SIG-M5 (cell line): ENCODE measurements at places on chromosomes 12 and 14.

GRCh38 chr12:123973552-123974341 lies 732 bp downstream of the ZNF664 start:
- DNase-seq = no peak

- DNase-seq = no peak
Measured at GRCh38 chr14:90319173-90319572, 12.6 kb downstream of the NRDE2 start.

- no peak for DNase-seq
Measured at GRCh38 chr14:89600950-89601826, 184.2 kb upstream of the FOXN3 start.

DNA sequence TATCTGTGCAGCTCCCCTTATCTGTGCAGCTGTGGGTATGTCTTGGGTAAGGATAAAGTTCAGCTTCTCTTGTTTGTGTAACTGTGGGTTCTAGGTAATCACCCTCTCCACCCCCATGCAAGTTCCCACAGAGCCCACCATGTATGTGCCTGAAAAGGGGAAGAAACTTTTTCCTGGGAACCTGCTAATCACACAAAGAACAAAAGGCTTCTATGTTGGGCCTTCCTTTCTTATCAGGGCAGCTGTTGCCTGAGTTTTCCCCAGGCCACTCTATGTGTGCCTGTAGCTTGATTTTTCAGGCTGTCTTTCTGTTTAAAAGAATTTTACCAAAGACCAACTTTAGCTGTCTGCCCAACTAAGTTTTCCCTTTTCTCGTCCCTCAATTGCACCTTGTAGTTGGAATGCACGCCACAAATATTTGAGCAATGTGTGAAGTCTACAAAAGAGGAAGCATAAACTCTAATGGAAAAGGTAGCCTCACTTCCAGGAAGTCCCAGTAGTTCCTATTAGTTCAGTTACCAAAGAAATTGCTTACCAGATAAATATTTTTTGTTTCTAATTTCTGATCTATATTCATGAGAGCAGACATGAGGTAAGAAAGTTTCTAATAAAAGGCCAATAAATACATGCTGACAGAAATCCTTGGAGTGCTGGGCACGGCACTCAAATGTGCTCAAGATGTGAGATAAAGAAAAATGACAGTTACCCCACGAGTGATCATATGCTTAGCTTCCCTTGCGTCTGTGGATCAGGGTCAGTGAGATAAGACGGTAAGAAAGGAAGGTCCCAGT lies 2.7 kb upstream of the GALC start:
- no peak for DNase-seq

DNA sequence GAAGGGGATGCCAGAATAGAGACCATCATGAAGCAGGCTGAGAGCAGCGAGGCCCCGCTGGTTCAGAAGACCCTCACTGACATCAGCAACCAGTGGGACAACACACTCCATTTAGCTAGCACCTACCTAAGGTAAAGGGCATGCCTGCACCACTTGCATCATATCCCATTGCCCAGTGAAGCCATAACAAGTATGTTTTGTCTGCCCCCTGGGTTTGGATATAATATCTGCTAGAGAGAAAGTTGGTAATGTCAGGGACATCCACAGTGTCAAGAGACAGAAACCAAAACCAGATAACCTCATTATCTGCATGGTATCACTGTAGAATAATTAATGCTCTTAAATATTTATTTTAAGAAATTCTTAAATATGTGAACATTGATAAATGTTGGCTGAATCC lies 173.8 kb downstream of the SYNE2 start:
- DNase-seq = no peak

GRCh38 chr14:65032319-65032718 lies 45.6 kb downstream of the FNTB start:
- DNase-seq = no peak

DNA sequence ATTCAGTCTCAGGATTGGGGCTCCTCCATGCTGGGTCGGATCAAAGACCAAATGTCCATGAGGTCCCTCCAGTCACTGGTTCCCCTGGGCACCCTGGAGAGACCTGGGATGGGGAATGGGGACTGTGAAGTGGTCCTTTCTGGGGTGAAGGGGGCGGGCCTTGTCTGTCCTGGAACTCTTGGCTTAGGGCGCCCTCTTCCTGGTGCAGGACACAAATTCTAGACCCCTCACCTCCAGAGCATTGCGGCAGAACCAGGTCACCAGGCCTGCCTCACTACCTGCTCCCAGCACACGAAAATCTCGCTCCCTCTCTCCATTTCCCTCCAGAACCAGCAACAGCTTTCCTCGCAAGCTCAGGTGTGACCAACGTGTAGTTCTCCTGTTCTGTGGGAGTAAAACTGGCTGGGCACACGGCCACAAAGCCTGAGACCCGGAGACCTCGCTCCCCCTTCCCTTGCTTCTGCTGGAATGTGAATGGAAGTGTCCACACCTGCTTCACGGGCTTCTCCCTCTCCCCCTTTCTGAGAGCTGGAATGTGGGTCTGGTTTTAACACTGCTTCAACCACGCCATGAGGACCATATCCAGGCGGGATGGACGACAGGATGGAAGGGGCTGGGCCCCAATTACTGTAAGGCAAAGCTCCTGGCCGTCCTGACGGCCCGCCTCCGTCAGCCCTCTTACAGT lies 112.7 kb downstream of the SCARB1 start:
- no peak for DNase-seq

DNA sequence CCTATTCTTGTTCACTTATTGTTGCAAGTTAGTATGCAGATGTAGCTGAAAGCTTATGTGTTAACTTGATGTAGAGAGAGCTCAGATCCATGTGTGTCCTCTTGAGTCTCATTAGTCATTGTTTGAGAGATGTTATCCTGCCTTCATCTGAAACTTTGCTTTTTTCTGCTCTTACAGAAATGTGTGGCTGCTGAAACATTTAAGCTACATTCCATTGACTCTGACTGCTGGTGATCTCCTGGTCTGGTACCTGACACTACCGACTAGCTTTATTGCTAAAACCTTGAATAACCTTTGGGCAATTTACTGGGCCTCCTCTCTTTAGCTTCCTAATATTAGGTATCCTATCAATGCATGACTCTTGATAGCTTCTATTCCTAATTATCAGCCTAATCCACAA lies 705.6 kb upstream of the FOXG1 start:
- no peak for DNase-seq

DNA sequence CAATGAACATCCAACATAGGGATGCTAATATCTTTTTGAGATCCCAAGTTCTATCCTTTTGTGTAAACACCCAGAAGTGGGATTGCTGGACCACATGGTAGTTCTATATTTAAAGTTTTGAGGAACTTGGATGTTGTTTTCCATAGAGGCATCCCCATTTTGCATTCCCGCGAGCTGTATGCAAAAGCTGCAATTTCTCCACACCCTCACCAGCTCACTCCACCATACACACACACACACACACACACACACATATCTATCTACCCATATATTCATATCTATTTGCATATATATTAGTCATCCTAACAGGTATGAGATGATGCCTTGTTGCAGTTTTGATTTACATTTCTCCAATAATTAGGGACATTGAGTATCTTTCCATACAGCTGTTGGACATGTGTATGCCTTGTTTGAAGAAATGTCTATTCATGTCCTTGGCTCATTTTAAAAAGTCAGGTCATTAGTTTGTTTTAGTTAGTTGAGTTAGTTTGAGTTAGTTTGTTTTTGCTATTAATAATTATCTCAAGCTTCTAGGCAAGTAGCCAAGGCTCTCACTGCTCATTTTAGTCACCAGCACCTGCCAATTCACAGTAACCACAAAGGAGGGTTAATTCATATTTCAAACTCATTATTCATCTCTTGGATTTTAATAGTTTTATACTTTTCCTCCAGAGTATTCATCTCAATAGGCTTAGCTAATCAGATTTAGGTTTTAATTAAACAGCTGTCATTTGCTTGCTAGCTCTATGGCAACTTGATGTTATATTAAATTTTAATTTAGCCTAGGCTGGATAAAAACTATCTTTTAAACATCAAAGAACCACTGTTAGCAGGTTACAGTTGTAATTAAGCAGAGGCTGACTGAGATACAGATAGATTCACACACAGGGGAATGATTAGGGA lies 1435.9 kb upstream of the TMEM132C start:
- DNase-seq = no peak

GRCh38 chr12:132427999-132428935 lies 61.7 kb upstream of the FBRSL1 start:
- DNase-seq = no peak

DNA sequence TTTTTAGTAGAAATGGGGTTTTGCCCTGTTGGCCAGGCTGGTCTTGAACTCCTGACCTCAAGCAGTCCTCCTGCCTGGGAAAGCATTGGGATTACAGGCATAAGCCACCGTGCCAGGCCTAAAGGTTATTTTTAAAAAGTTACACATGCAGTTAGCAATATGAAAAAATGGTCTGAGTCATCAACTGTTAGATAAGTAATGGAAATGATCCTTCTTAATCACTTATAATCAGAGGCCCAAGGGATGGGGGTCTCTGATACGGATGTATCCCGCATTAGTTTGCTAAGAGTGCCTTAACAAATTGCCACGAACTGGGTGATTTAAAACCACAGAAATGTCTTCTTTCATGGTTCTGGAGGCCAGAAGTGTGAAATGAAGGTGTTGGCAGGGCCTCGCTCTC lies 54.1 kb upstream of the FERMT2 start:
- DNase-seq = no peak

DNA sequence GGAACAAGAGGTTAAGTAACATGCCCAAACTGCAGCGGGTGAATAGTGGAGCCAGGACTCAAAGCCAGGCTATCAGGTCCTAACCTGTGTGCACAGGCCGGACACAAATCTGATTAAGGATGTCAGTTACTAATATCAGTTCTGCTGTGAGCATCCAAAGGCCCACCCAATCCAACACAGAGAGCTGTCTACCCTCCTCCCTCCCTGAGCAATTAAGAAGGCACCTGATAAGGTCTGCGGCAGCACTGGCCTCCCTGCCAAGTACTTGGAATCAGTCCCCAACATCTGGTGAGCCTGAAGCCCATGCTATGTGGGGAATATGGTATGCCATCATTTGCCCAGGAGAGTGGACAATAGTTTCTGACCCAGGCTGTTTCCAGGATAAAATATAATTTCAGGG lies 3.9 kb downstream of the HEBP1 start:
- DNase-seq = no peak

DNA sequence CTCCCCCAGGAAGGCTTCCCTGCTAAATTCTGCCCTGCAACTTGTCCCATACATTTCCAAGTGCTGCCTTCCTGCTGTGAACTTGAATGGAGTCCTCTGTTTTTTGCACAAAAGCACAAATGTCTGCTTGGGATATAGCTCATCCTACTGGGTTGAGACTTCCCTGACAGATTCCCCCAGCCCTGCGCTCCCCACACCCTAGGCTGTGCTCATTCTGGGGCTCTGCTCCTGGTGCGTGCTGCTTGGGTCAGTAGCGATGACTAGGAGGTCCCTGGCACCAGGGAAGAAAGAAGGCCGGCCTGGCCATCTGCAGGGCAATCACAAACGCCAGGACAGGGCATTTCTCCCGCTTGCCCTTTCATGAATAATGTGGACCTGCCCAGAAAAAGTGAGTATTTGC lies 29.2 kb upstream of the FKBP4 start:
- no peak for DNase-seq

DNA sequence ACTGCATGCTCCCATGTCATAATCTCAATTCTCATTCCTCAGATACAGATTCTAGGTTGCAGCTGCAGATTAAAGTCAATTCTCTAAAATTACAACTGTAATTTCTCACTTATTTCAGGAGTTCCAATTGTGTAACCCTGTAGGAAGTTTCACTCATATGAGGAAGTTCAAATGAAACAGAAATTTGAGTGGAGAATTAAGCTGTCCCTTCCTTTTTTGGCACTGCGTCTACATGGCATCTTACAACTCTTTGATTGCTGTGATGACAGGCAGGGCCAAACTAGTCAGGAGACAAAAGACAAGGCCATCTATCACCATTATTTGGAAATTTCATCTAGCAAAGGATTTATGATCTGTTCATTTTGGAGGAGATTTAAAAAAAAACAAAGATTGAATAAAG lies 13.3 kb upstream of the GRIP1 start:
- no peak for DNase-seq

DNA sequence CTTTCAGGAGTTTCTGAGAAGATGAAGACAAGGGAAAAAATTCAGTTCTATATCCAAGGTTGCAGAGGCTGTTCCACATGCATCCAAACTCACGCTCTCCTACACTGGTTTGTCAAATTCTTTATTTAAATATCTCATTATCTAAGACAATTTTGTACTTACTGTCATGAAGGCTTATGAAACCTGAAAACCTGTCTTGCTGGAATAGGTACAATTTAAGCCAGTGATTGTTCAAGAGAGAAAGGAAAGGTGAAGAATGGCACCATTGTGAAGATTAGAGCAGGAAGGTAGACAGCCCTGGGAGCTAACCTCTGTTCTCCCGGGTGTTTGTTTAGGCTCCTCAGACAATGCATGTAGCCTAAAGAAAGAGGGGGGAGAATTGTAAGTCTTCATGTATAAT lies 315.1 kb upstream of the PRKD1 start:
- DNase-seq = no peak

DNA sequence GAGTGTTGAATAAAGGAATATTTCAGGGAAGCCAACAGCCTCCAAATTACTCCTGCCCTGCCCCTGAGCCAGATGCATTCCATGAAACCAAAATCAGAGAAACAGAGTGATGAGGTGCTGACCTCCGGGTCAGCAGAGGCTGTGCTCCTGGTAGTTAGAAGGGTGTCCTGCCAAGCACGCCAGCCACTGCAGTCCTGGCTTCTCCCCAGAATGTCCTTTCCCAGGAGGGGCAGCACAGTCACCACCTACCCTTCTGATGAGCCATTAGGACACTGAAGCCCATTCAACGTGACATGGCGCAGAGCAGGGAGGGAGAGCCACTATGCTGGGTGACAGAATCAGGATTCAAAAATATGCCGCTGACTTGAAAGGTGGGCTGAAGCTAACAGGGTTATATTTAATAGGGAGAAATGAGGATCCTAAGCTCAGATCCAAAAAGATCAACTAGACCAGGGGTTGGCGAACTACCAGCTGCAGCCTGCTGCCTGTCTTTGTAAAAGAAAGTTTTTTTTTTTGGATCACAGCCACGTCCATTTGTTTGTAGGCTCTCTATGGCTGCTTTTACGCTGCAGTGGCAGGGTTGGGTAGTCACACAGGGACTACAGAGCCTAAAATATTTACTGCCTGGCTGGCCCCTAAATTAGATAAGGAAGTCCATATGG lies 34.5 kb upstream of the PLEK2 start:
- no peak for DNase-seq
